ENCODE measurements at places on chromosomes 3 and 15. TPM values are rescaled to one million over a fixed set of nuclear protein-coding genes. Genes with fewer than 3 reads are reported as not detected.

GCNT3 gene
- total RNA-seq: not detected

LTF gene
- 3.6 TPM for total RNA-seq

EFHB gene
- total RNA-seq: not detected

FGF7 gene
- 0.31 TPM for total RNA-seq

NPTN gene
- total RNA-seq: 86.1 TPM

SLC2A2 gene
- not detected for total RNA-seq

CCR8 gene
- total RNA-seq: not detected

OR5K2 gene
- total RNA-seq: not detected

PDIA3 gene
- 34.3 TPM for total RNA-seq

IP6K2 gene
- 90.6 TPM for total RNA-seq

C3orf49 gene
- not detected for total RNA-seq

- no peak for DNase-seq
Observed at GRCh38 chr3:150779402-150779858, 16.5 kb upstream of the SIAH2 start.

DNA sequence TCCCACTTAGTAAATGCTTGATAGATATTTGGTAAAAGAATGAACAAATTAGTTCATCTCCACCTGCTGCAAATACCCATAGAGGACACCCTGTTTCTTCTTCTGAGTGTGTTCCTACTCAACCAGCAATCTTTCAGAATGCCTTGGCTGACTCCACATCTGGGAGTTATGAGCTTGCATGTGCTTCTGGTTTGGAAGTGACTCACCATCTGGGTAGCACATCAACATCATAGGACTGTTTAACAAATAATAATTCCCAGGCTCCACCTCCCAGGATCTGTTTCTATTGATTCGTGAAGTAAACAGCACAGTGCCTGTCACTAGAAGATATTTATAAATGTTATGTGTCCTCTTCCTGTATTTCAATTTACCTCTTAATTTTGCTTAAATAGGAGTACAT, 580.1 kb downstream of the ROBO2 start:
- no peak for DNase-seq

- no peak for DNase-seq
Observed at GRCh38 chr3:14200841-14201240, 22.2 kb downstream of the LSM3 start.

DNA sequence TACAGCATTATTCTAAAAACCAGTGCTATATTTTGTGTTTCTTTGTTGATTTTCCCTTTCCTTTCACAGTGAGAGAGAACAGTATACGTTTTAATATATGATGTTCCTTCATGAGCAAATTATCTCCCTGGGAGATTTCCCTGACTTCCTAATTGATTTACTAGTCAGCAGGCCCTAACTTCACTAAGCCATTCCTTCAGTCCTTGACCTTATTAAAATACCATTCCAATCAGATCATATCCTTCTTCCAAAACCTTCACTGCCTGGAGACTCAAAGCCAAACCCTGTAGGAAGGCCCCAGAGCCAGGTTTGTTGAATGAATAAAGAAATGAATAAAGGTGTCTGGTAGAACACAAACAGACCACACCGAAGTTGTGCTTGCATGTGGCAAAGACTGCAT, 43.8 kb upstream of the ARHGEF3 start:
- DNase-seq: no peak

DNA sequence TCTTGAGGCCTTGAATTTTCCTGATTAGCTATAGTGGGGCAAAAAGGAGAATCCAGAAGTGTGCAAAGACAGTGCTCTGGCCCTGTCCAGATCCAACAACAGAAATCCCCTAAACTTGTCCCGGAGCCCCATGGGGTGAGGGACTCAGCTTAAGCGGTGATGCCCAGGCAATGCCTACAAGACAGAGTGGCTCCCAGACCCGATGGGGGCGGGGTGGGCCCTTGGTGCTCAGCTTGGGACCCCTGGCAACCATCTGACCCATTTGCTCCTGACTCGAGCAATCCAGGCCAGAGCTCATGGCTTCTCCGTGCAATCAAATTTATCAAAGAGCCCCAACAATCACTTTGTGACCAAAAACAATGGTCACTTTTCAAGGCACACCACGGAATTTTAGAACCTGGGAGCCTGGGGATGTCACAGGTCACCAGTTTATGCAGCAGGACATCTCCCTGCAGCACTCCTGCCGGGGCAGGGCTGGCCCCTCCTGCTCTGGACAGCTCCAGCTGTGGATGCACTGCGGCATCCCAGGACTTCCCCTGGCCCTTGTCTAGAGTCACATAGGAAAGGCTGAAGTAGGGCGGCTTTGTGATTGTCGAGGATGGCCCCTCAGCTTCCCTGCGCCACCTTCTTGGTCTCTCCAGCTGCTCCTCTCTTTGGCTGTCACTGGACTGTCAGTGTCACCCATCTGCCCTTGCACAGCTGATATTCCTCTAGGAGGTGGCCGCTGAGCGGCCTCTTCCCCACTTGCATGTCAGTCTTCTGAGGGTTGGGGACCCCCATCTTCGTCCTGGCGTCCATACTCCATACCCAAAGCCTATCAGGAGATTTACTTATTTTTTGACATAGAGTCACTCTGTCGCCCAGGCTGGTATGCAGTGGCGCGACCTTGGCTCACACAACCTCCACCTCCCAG, 28.4 kb downstream of the RGMA start:
- no peak for DNase-seq

- no peak for DNase-seq
Observed at GRCh38 chr15:50251638-50252182, 13.8 kb downstream of the HDC start.

GRCh38 chr15:68274201-68274848, 3.2 kb upstream of the FEM1B start:
- no peak for DNase-seq

GRCh38 chr3:101890716-101891115, 41.4 kb downstream of the NFKBIZ start:
- DNase-seq: no peak

- no peak for DNase-seq
Observed at GRCh38 chr3:40308725-40309417, 636 bp upstream of the EIF1B start.

DNA sequence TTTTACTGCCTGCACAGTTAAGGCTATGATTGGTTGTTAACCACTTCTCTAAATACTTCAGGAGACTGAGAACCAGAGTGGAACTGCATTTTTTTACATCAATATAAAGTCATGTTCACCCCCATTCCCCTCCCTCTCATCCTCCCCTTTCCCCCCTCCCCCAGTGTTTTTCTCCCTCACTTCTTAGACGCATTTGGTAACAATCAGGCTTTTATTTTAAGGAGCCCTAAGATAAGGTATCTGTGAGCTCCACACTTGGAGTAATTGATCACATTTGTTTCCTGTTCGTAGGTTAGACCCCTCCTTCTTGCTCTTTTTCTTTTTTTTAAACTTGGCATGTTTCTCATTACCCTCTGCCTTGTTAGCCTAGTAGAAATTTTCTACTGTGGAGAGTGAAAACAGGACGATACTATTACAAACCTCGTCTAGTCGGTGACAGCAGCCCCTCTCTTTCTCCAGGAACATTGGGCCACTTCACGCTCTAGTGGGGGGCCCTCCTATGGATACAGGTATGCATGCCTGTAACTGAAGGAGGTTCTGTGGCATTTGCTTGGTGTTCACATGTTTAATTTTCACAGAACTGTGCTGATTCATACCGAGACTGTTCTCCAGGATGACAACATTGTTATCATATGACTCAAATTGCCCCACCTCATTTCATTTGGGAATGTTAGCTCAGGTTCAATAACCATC, 314.4 kb downstream of the MECOM start:
- no peak for DNase-seq

GRCh38 chr3:182533394-182533793, 259.9 kb upstream of the ATP11B start:
- DNase-seq: no peak

DNA sequence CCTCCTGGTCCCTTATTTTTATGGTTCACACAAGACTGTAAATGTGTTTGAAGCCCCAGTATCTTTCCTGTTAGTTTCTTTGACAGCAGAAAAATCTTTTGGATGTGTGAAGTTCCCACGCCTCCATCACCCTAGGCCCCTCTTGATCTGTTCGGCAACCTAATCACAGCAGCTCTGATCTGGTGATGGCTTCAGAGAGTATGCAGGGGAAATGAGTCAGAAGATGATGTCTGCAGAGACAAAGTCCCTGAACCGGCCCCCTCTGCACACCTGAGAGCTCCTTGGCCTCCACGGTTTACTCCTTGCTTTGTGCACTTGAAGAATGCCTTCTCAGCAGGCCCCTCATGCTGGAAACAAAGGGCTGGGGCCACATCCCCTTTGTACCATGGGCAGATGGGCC, 63.5 kb downstream of the CLDN11 start:
- DNase-seq: no peak

- DNase-seq: no peak
Observed at GRCh38 chr3:182597621-182598041, 195.7 kb upstream of the ATP11B start.

DNA sequence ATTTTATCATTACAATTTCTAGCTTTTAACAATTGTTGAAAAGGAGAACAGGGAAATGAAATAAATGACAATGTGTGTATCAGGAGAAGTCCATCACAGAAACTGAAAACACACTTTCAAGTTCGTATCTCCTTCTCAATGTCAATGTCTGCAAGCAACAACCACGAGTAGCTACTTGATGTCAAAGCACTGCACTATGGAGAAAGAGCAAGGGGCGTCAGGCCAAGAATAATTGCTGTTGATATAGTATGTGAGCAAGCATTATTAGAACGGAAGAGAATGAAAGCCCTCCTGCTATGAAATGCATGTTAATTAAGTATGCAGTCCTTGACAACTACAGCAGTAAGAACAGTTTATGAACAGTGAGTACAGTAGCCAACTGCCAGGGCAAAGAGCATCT, 1250.1 kb downstream of the ZPLD1 start:
- DNase-seq: no peak

DNA sequence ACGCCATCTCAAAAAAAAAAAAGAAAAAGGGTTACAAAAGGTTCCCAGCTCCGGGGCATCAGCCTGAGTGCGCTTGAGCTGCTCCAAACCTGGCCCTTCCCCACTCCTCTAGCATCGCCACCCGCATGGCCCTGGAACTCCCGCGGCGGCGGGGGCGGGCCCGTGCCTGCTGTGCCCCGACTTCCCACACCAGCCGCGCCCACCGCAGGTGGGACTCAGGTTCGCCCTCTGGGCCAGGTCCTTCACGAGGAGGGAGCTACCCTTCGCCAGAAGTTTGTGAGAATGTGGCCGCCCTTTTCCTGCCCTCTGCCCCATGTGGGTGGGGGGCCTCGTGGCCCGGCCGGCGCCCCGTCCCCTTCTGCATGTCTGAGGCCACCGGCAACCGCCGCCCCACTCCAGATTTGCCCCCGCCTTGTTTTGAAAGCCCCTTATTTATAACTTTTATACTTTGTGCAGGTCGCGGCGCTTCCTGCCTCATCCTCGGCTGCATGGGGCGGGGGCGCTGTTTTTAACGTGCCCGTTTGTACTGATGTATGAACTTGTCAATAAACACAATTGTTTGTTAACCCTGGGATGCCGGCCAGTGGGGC, 507 bp upstream of the JMJD7 start:
- no peak for DNase-seq

DNA sequence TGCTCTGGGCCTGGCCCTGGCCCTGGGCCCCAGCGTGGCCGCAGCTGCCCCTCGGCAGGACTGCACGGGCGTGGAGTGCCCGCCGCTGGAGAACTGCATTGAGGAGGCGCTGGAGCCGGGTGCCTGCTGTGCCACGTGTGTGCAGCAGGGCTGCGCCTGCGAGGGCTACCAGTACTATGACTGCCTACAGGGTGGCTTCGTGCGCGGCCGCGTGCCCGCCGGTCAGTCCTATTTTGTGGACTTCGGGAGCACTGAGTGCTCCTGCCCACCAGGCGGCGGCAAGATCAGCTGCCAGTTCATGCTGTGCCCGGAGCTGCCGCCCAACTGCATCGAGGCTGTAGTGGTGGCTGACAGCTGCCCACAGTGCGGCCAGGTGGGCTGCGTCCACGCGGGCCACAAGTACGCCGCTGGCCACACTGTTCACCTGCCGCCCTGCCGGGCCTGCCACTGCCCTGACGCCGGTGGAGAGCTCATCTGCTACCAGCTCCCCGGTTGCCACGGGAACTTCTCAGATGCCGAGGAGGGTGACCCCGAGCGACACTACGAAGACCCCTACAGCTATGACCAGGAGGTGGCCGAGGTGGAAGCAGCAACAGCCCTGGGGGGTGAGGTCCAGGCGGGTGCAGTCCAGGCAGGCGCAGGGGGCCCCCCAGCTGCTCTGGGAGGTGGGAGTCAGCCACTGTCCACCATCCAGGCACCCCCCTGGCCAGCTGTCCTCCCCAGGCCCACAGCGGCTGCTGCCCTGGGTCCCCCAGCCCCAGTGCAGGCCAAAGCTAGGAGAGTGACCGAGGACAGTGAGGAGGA, 21.7 kb downstream of the FBLN2 start:
- DNase-seq: no peak

- peak; percentile 79 for DNase-seq
Observed at GRCh38 chr3:9396301-9396631, 1.1 kb upstream of the SETD5 start.

DNA sequence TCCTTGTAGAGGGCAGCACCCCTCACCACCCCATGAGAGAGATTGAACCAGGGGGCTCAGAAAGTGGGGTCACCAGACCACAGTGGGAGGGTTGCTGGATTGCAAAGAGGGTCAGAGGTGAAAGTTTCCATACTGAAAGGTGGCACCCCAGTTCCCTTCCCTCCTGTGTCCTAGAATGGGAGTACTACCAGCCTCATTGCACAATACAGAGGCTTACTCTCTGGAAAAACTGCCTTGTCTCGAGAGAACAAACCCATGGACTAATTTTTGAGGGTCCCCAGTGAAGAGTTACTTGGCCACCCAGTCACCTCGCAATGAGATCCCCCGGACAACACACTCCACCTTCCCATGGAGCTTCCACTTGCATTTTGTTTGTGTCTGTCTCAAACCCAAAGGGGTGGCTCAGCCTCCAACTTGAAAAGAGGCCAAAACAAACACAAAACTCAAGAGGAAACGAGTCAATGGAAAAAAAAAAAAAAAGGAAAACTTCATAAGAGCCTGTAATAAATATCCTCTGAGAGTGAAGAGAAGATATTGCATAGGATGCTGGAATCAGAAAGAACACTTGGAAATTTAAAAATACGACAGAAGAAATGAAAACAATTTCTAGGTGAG, 18.6 kb downstream of the MESP2 start:
- DNase-seq: no peak

GRCh38 chr3:129045675-129046036, 14.9 kb upstream of the GP9 start:
- DNase-seq: no peak

GRCh38 chr3:11136830-11137626, 17.3 kb upstream of the HRH1 start:
- peak; percentile 75 for DNase-seq

DNA sequence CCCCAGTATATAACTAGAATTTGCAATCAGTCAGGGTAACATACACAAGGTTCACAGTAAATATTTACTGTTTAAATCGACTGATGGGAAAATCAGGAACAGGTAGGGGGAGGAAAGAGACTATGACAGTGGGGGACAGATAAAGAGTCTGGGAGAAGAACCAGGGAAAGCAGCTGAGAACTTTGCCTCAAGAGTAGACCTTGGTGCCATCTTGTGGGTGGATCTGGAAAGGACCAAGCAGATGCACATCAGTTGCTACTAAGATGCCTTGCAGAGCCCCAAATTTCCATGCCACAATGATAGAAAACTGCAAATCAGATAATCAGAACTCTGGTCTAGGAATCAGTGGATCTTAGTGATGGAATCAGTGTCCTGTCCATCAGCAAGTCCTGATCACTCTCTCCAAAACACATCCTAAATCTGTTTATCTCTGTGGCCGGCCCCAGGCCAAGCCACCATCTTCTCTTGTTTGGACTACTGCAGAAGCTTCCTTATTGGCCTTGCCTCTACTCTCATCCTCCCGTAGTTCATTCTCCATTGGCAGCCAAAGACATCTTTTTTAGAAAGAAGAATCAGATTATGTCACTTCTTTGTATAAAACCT, 62.7 kb downstream of the PDE8A start:
- DNase-seq: peak; percentile 50

GRCh38 chr3:186099178-186099577, 9.7 kb downstream of the ETV5 start:
- peak; percentile 38 for DNase-seq

All from occipital lobe (tissue), 3 donors.